GM23248 (cell line): ENCODE measurements at places on chromosomes 2 and 18. TPM values are rescaled to one million over a fixed set of nuclear protein-coding genes. Genes with fewer than 3 reads are reported as not detected.

DNA sequence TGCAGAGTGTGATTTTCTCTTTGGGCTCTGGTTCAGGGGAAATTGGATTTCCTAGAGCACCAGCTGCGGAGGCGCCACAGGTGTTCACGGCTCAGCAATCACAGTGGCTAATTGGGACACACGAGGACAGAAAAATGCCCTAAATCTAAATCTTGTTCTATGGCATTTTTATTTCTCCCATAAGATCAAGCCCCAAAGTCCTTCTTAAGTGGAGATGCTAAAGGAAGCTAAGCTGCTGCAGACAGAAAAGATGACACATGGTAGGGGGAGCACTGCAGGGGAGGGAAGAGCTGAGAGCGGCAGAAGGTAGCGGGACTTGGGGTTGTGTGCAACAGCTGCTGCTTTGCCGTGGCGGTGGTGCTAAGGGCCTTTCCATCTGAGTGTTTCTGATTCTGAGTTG lies 280.6 kb downstream of the MYT1L start:
- no peak overlapping the region for H3K4me3 ChIP-seq
- no peaks in the 10 kb centered on the region for H3K27me3 ChIP-seq
- no peak for DNase-seq
- no peak overlapping the region for H3K27ac ChIP-seq
- no peaks in the 10 kb centered on the region for H3K4me1 ChIP-seq

Gene IL37
- not detected in 2 replicates for total RNA-seq

Gene PSD4
- 2.8 and 6.1 TPM in 2 replicates for total RNA-seq

Gene DNAH6
- 0.11 TPM in 1 of 2 replicates, not detected in the other for total RNA-seq

GRCh38 chr18:62827397-62827796 lies 112.1 kb downstream of the PHLPP1 start:
- no peak overlapping the region for H3K4me3 ChIP-seq
- H3K27me3 ChIP-seq: no peaks in the 10 kb centered on the region
- H3K4me1 ChIP-seq: no peaks in the 10 kb centered on the region
- DNase-seq: no peak
- H3K27ac ChIP-seq: no peak overlapping the region
- H3K36me3 ChIP-seq: no peaks in the 10 kb centered on the region

Gene DAW1
- total RNA-seq: under 0.01 and 2.1 TPM in 2 replicates

Gene NEDD4L
- total RNA-seq: 6.1 and 7.1 TPM in 2 replicates

Gene CNGA3
- under 0.01 and 0.51 TPM in 2 replicates for total RNA-seq

- peak overlapping the region; percentile 81 for H3K27ac ChIP-seq
- H3K27me3 ChIP-seq: no peaks in the 10 kb centered on the region
- H3K4me3 ChIP-seq: peak overlapping the region; percentile 79
- no peaks in the 10 kb centered on the region for H3K36me3 ChIP-seq
- H3K4me1 ChIP-seq: peaks cover 3% of the 10 kb centered on the region; the same call in 1 of the 2 replicates
Observed at GRCh38 chr18:24398540-24398939, 916 bp upstream of the OSBPL1A start.

Gene GEN1
- 8.1 and 10.2 TPM in 2 replicates for total RNA-seq

Gene COBLL1
- 1.3 and 1.8 TPM in 2 replicates for total RNA-seq

Gene MYO7B
- under 0.01 TPM in 1 of 2 replicates, not detected in the other for total RNA-seq

Gene IL1R2
- total RNA-seq: 0.22 TPM in 1 of 2 replicates, not detected in the other

DNA sequence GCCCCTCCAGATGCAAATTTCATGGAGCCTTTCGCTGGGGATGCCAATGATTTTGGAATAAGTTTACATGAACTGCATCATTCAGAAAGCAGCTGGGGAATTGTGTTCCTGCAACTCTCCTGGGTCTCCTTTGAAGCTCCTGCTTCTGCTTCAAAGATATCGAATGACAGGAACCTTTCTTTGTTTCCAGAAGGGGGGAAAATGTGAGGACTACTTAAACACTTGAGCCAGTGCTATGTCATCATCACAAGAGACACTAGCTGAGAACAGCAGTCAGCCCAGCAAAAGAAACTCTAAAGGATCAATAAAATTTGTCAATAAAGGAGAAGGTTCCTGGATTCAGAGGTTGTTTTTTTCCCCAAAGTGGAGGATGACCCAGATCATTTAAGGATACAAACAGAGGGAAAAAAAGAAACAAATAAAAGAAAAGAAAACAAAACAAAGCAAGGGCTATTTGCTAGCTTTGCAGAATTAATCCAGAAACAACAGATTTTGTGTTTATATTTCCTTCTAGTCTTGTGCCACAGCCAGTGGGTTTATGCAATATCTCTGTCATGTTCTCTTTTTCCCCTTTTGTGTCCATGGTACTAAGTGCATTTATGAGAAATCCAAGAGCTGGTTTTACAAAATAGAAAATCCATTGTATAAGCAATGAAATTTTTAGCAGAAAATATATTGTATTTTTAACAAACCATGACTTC lies 463.7 kb downstream of the CDH2 start:
- no peak overlapping the region for H3K27ac ChIP-seq
- no peaks in the 10 kb centered on the region for H3K36me3 ChIP-seq
- no peak overlapping the region for H3K4me3 ChIP-seq

- H3K36me3 ChIP-seq: no peaks in the 10 kb centered on the region
- H3K27ac ChIP-seq: no peak overlapping the region
- DNase-seq: no peak
- H3K4me1 ChIP-seq: no peaks in the 10 kb centered on the region
Observed at GRCh38 chr2:144166743-144167142, 353.2 kb downstream of the ZEB2 start.

Gene SLC30A3
- total RNA-seq: not detected in 2 replicates

GRCh38 chr2:233015019-233015645 lies 2.1 kb upstream of the NGEF start:
- H3K4me1 ChIP-seq: no peaks in the 10 kb centered on the region
- H3K27ac ChIP-seq: no peak overlapping the region
- H3K36me3 ChIP-seq: no peaks in the 10 kb centered on the region
- no peak for DNase-seq

DNA sequence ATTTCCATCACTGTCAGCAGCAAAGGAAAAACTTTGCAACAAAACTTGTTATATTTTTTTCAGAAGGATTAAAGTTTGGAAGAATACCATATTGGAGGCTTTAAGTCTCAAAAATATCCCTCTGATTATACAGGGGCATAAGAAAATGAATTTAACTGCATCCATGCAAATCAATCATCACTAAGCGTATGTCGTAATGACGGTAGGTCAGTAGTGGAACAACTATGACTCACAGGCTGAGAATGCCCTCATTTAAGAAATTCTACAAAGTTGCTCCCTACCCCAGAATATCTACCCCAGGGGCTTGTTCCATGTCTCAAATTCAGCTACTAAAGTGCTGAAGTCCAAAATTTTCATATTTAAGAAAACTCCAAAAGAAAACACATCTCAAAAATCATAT lies 12.5 kb upstream of the NAB1 start:
- no peaks in the 10 kb centered on the region for H3K27me3 ChIP-seq
- no peak overlapping the region for H3K4me3 ChIP-seq
- H3K4me1 ChIP-seq: peaks cover 40% of the 10 kb centered on the region
- H3K36me3 ChIP-seq: no peaks in the 10 kb centered on the region
- peak; percentile 85 for DNase-seq
- H3K27ac ChIP-seq: peak overlapping the region; percentile 75

DNA sequence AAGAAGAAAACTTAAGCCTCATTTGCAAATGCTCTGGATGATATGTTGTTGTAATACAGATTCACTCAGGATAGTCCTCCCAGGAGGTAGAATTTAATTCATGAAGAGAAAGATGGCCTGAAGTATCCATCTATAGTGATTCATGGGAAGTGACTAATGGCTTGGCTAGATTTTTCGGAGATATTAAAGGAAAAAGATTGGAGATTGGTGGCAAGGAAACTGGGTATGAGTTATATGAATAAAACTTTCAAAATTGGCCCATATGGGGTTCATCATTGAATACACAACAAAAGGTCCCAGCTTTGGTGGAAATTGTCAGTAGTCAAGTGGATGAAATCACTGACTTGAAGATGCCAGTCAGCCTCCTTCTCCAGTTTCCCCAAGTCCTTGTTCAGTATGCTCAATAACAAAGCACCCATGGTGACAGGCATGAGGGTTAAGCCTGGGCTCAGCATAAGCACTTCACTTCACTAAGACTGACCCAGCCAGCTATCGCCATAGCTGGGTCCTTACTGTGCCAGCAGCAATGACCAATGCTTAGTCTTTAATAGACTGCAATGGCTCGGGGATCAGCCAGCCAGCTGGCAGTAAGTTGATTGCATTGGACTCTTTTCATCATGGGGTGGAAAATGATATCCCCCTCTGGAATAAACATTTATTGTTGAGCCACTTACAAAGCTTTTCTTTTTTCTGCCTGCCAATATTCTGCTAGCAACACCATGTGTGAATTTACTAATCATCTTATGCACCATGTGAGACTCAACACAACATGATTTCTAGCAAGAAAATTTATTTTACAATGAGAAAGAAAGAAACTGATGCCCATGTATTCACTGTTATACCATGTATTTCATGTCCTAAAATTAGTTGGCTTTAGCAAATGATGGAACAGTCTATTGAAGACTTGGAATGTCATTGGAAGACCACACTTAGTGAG lies 176.6 kb upstream of the TACR1 start:
- H3K4me3 ChIP-seq: no peak overlapping the region
- peak; percentile 67 for DNase-seq
- H3K4me1 ChIP-seq: peaks cover 20% of the 10 kb centered on the region
- no peaks in the 10 kb centered on the region for H3K36me3 ChIP-seq
- H3K27ac ChIP-seq: no peak overlapping the region

DNA sequence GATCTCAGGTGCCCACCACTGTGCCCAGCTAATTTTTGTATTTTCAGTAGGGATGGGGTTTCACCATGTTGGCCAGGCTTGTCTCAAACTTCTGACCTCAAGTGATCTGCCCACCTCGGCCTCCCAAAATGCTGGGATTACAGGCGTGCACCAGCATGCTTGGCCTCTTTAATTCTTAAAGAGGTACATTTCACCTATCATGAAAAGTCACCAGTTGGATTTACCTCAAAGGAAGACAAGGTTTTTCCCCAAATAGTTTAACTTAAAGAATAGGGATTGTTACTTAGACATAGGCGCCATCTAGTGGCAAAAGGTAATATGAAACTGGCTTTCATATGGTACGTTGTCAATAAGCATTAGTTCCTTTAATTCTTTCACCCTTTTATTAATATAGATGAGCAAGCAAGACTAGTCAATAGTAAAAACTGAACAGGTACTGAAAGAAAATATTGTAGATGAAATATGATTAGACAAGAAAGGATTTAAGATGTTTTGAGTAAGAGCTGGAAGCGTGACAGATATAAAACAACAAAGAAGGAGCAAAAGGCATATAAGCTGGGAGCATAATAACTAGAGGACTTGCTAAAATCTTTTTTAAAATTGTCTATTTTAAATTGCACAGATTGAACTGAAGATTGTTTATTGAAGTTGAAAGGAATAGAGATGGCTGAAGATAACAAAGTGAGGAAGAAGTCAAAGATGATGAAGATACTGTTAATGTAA lies 35.0 kb upstream of the PSMD14 start:
- no peaks in the 10 kb centered on the region for H3K27me3 ChIP-seq
- no peak overlapping the region for H3K27ac ChIP-seq
- DNase-seq: peak; percentile 63
- no peak overlapping the region for H3K4me3 ChIP-seq
- H3K4me1 ChIP-seq: no peaks in the 10 kb centered on the region
- no peaks in the 10 kb centered on the region for H3K36me3 ChIP-seq

GRCh38 chr2:66113988-66114625 lies 320.8 kb upstream of the MEIS1 start:
- H3K4me3 ChIP-seq: no peak overlapping the region
- no peaks in the 10 kb centered on the region for H3K4me1 ChIP-seq
- H3K27me3 ChIP-seq: no peaks in the 10 kb centered on the region
- DNase-seq: no peak
- H3K36me3 ChIP-seq: no peaks in the 10 kb centered on the region

Gene PLEK
- not detected in 2 replicates for total RNA-seq

Gene MOGAT1
- total RNA-seq: not detected in 2 replicates

DNA sequence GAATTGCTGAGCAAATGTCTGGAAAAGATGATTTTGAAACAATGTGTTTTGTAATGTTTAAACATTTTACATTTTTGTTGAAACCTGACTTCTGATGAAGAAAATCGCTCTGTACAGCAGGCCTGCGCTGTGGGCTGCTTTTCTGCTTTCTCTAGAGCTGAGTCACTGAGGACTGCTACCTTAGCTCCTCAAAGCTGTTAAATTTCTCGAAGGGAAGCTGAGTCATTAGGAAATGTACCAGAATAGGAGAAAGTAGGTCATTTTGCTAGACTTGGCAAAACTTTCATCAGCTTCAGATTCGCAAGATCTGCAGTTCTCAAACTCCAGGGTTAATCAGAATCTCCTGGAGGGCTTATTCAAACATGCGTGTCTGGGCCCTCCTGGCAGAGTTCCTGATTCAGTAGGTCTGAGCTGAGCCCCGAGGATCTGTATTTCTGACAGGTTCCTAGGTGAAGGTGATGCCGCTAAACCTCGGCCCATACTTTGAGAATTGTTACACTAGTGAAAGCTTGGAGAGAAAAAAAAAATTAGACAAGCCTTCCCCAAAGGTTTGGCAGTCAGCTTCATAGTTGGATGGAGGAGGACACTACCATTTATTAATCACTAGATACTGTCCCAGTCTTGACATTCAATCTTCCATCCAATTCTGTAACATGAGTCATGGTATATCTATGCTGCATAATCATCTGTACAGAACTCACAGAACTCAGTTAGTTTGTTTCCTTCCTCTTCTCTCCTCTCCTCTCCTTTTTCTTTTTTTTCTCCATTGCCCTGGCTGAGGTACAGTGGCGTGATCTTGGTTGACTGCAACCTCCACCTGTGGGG lies 297.6 kb downstream of the PARD3B start:
- H3K27ac ChIP-seq: peak overlapping the region; percentile 82
- DNase-seq: peak; percentile 97
- H3K27me3 ChIP-seq: no peaks in the 10 kb centered on the region
- no peaks in the 10 kb centered on the region for H3K36me3 ChIP-seq
- H3K4me1 ChIP-seq: peaks cover 26% of the 10 kb centered on the region
- peak overlapping the region; percentile 66 for H3K4me3 ChIP-seq

- peaks cover 10% of the 10 kb centered on the region; the same call in 1 of the 2 replicates for H3K4me1 ChIP-seq
- no peaks in the 10 kb centered on the region for H3K36me3 ChIP-seq
- H3K4me3 ChIP-seq: no peak overlapping the region
- H3K27me3 ChIP-seq: no peaks in the 10 kb centered on the region
Observed at GRCh38 chr2:43407935-43408334, 181.5 kb upstream of the ZFP36L2 start.

Gene PARD6G
- 0.22 TPM in 1 of 2 replicates, not detected in the other for total RNA-seq
